NCI-H524 treated with DMSO at 0.1 percent for 48 hours (cell line): ENCODE measurements at places on chromosomes 4 and X.

DNA sequence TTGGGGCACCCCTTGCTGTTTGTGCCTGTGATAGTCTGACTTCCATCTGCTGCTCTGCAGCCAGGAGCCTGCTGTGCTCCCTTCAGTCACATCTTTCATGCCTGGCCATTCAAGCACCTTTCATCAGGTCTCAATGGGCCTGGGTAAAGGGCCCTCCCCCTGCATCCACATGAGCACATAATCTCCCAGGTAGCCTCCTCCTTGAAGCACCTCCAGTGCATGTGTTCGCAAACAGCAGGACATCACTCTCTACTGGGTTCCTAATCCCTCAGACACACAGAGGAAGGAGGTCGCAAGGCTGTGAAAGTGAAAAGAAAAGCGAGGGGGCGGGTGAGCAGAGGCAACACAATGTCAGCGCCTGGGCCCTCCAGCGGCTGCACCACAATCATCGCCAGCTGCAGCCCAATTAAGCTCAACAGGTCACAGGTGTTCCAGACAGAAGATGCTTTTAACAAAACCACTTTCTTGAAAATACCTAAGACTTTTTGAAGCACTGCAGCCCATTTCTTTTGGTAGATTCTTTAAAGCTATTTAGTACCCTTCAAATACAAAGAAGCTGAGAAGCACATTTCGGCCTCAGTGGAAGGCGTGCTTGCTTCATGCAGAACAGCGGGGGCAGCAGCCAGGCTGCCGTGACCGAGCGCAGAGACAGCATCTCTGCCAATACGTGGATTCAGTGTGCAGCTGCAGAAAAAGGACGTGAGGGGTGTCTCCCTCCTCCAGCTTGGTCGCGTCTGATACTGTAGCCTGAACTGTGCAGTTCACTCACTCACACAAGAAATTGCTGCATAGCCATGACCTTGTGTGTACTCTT lies 92.2 kb upstream of the SPRY1 start:
- peak; percentile 86 for DNase-seq

DNA sequence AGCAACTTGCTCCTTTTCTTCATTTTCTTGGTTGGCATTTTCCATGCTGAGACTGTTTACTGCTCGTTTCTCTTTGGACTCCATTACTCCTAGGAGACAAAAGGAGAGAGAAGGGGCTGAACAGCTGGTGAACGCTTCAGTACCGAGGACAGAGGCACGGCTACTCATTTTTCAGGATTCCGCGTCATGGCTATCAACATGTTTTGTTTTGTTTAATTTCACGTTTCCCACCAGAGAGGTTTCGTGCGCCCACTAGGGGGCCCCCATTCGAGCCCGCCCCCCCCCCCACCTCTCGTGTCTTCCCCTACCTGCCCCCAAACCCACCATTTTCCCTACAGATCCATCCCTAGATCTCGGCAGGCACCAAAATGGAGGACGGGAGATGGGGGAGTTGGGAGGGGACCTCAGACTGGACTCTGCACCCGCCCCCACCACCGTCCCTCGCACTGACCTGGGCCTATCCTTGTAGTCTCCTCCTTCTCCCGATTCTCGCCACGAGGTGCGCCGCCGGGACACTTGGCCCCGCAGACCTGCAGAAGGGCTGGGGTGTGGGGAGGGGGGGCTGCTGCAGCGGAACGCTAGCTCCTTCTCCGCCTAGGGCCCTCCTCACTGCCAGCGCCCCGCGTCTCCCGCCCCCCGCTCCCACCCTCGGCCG lies 653 bp downstream of the BEX1 start:
- DNase-seq, result peak; percentile 29

DNA sequence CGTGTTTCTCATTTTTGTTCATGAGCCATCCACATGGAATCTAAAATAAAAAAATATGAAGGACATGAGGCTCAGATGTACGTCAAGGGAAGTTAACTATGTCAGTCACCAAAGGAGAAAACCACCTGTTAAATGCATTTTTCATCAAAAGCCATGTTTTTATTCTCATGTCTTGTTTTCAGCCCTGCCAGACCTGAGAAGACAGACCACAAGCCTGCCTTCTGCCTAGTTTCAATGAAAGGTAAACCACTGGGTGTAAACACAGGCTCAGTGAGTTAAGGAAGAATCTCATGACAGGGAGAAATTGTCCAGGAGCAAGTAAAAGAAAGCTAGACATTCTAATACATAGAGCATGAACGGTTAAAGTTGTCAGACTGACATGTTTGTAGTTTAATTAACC lies 52.3 kb upstream of the TNIP3 start:
- DNase-seq, result no peak

DNA sequence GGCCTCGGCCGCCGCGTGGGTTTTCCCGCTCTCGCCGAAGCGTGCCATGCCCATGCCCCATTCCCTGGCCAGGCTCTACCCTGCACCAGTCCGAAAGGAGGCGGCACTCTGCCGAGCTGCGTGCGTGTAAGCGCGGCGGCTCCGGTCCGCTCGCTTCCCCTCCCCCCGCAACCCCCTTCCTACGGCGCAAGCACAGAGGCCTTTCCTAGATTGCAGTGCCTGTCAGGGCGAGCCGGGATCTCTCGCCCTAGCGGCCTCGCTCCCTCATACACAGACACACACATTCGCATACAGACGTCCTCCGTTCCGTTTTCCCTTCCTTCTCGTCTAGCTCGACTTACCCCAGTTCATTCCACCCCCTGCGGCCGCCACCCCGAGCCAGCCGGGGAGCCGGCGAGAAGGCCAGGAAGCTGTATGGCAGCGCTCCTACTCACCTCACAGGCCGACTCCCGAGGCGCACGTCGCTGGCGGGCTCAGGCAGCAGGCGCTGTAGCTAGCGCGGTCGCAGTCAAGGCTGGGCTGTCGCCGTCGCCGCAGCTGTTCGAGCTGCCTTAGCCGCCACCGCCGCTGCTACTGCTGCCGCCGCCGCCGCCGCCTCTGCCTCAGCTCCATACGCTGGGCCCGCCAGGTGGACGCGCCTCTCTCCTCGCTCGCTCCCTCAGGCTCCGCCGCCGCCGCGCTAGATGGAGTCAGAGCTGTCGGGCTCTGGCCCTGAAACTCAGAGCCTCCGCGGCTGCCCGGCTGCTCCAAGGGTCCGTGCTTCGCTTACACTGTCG lies 615 bp downstream of the NEXMIF start:
- peak; percentile 6 for DNase-seq

GRCh38 chr4:53693909-53694308 lies 102.6 kb upstream of the LNX1 start:
- no peak for DNase-seq

- DNase-seq, result no peak
Observed at GRCh38 chr4:120921456-120922380, 808 bp downstream of the PRDM5 start.

- DNase-seq, result no peak
Observed at GRCh38 chrX:84469226-84469625, 33.0 kb downstream of the HDX start.

DNA sequence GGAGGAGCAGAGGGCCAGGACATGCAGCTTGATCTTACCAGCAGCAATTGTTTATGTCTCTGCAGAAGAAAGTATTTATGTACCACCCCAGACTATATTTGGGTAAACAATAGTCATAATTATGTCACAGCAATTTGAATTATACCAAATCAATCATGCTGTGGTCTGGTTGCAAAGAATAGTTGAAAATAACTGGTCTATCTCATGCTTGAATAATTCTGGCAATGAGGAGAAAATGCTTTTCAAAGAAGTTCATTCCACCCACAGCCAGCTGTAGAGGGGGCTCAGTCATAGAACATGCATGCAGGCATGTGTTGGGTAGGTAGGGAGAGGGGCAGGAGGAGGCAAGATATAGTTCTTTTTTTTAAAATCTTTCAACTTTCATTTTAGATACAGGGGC lies 399.2 kb downstream of the IL15 start:
- DNase-seq, result no peak

GRCh38 chr4:54902976-54903375 lies 222.4 kb downstream of the KDR start:
- no peak for DNase-seq

- DNase-seq, result no peak
Observed at GRCh38 chr4:105472871-105473323, 965 bp downstream of the PPA2 start.

DNA sequence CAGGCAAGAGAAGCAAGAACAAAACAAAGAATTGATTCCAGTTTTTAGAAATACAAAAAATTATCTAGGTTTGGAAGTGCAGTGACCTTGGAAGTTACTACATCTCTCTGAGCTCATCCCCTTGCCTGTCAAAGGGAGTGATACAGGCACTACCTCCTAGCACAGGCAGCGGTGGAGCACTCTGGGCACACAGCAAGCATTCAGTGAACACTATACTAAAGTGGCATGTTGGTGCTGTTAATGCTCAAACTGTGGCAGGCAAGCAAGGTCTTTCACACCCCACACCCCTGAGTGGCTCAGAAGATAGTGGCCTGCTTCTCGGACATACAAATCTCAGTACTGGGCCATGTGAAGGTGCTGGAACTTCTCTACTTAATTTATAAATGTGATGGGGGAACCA lies 51.2 kb downstream of the DRD5 start:
- no peak for DNase-seq

DNA sequence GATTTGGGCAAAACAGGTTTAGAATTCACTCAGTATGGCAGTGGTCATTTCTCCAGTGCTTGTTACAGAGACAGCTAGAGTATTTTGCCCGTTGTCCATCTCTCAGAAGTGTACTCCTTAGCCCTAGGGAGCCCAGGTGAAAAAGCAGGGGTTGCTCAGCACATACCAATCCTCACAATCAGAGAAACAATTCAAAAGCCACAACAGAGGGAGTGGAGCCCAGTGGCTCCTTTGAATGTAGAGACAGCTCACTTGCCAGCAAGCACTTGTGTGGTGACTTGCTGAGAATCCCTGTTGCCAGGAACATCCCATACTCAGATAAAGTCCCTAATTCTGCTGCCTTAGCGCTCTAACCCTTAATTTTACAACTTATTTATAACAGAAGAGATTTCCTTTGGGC lies 1488.3 kb downstream of the RPA4 start:
- DNase-seq, result no peak

DNA sequence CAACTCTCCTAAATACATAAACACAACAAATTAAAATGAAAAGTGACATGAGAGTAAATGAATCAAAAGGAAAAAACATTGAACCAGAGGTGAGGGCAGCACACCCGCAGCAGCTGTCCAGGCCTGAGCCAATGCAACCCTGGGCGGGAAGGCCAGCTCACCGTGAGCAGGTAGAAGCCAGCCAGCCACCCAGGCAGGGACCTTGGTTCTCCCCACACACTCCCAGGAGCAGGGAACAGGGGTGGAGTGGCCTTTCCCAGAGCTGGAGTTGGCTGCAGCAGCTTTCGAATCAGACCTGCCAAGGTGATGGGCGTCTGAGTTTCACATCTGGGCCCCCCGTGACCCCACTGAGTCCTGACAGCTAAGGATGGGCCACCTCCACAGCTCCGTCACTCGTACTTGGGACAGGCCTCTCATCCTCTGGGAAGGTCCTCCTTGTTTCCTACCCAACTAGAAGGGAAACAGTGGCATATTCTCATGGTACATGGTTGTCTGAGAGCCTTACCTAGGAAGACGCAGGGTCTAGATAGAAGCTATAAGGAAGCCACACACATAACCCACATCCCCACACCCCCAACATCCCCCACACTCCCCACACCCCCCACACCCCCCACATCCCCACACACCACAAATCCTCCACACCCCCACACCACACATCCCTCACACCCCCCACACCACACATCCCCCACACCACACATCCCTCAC lies 172.2 kb downstream of the DCLK2 start:
- DNase-seq, result no peak

- DNase-seq, result no peak
Observed at GRCh38 chrX:30812326-30812725, 76.7 kb downstream of the TAB3 start.

- no peak for DNase-seq
Observed at GRCh38 chr4:126986828-126987227, 645.9 kb upstream of the INTU start.

GRCh38 chrX:103148075-103148474 lies 55.1 kb upstream of the NXF3 start:
- no peak for DNase-seq

GRCh38 chr4:15373363-15373762 lies 54.5 kb upstream of the C1QTNF7 start:
- DNase-seq, result no peak

- no peak for DNase-seq
Observed at GRCh38 chr4:20591571-20591970, 108.7 kb upstream of the PACRGL start.

DNA sequence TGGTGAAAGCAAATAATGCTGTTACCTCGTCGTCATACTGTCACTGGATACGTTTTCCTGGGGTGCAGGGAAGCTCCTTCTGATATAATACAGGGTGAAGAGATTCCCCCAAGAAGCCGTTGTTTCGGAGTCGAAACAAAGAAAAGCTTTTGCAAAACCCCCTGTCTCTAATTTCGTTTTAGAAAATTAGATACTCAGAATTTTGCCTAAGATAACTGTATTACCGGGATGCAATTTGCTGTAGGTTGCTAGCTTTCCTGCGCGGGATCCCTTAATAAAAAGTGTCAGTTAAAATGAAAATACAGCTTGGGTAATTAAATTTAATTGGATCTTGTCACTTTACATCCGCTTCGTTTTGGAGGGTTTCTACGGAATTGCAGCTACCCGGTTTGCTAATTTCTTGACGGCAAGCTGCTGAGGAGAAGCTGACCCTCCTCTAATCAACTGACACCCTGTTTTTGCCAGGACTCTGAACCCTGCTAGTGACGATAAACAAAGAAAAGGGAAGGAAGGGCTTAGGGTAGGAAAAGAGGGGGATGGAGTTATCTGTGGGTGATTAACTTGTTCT lies 174.6 kb downstream of the SHOX start:
- DNase-seq, result no peak

- DNase-seq, result no peak
Observed at GRCh38 chr4:76487621-76488020, 52.6 kb downstream of the SHROOM3 start.

- no peak for DNase-seq
Observed at GRCh38 chrX:31376408-31377022, 304.7 kb upstream of the FTHL17 start.

- DNase-seq, result no peak
Observed at GRCh38 chrX:1323315-1323714, 13.3 kb upstream of the IL3RA start.

- DNase-seq, result no peak
Observed at GRCh38 chrX:65993915-65994460, 45.9 kb downstream of the VSIG4 start.

- no peak for DNase-seq
Observed at GRCh38 chr4:76588274-76588673, 153.2 kb downstream of the SHROOM3 start.

GRCh38 chrX:124475358-124475757 lies 129.0 kb downstream of the SH2D1A start:
- no peak for DNase-seq

GRCh38 chr4:63049726-63050125 lies 1359.5 kb downstream of the TECRL start:
- DNase-seq, result no peak

- no peak for DNase-seq
Observed at GRCh38 chr4:11438647-11439046, 10.0 kb upstream of the HS3ST1 start.

DNA sequence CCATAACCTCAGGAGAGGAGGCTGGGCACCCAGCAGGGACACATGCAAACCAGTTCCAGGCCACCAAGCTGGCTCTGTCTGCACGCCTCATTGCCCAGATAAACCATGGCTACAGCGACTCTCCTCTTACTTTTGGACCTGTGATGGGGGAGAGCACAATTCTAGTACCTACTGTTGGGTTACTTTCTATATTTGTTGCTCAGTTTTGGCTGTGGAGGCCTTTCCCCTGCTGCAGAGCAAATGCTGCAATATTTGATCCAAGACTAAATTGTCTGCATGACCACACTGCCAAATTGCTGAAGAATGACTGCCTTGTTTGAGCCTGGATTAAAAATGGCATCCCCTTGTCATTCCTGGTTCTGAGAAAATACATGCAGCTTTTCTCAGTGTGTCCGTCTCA lies 253.5 kb downstream of the ARHGAP10 start:
- DNase-seq, result no peak

- DNase-seq, result peak; percentile 0
Observed at GRCh38 chrX:112081781-112082652, 559 bp downstream of the TRPC5 start.
